ENCODE measurements at places on chromosomes 3 and 15. TPM values are rescaled to one million over a fixed set of nuclear protein-coding genes. Genes with fewer than 3 reads are reported as not detected.

The RBP2 gene
- not detected for total RNA-seq

The FMN1 gene
- not detected for total RNA-seq

The POPDC2 gene
- total RNA-seq, result 0.66 TPM

The ACTR8 gene
- 46.7 TPM for total RNA-seq

The SERINC4 gene
- total RNA-seq, result 0.28 TPM

The GP9 gene
- total RNA-seq, result not detected

The GPR171 gene
- total RNA-seq, result 159 TPM

The PRR20G gene
- total RNA-seq, result not detected

The PLSCR2 gene
- not detected for total RNA-seq

The CPN2 gene
- not detected for total RNA-seq

The GADL1 gene
- not detected for total RNA-seq

The TPRG1 gene
- 25.9 TPM for total RNA-seq

The SNTN gene
- total RNA-seq, result not detected

The SPESP1 gene
- 0.51 TPM for total RNA-seq

The KCNMB2 gene
- total RNA-seq, result not detected

The FSIP1 gene
- total RNA-seq, result 0.37 TPM

The DMXL2 gene
- 3.4 TPM for total RNA-seq
